ENCODE measurements at places on chromosomes 2 and 18.

DNA sequence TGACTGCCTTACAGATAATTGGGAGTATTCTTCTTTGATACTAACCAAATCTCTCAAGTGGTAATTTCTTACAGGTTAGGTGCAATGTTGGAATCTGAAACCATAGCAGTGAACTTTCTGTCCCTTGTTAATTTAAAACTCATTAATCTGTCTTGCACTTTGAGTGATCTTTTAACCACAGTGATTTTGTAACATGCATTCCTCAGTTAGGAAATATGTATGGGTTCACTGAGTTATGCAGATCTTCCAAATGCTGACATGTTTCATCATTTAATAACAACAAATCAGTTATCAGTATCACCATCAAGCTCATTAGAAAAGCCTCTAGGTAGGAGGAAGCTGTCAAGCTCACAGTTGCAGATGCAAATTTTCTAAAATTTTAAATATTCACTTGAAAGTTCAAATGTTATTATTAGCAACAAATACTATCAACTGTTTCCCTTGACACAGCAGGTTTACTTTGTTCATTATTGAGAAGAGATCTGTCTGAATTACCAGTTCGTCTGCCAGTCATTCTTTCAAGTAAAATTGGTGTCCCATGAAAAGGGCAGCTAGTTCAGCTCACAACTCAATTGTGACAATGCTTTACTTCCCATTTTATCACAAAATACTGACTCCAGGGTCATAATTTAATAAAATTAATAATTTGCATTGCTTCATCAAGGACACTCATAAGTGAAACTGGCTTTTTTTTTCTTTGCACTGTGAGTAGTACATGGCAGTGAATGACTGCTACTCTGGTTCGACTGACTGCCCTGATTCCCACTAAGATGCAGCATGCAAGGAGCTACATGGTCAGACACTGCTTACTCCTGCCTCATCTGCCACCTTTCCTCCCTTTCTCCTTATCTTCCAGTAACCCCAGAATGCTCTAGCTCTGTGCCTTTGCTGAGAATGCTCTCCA lies 31.6 kb downstream of the SUCLG1 start:
- peak; percentile 20 for DNase-seq

GRCh38 chr18:11366410-11366809 lies 217.0 kb upstream of the PIEZO2 start:
- DNase-seq, result no peak

DNA sequence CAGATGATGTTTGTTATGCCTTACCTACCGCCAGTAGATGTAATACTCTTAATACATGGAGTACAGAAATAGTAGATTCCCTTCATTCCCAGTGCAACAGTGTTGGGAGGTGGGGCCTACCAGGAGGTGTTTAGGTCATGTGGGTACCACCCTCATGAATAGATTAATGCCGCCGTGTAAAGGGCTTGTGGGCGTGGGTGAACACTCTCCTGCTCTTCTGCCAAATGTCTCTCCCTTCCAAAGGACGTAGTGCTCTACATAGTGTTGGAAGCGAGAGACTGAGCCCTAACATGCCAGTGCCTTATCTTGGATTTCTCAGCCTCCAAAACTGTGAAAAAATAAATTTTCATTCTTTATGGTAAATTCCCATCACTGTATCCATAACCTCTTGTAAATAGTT lies 30.1 kb downstream of the PLEKHA3 start:
- DNase-seq, result no peak

- no peak for DNase-seq
These were observed 36.0 kb downstream of the KLHL29 start for GRCh38 chr2:23420840-23421476.

GRCh38 chr2:120516679-120517314 lies 170.9 kb downstream of the INHBB start:
- DNase-seq, result no peak

DNA sequence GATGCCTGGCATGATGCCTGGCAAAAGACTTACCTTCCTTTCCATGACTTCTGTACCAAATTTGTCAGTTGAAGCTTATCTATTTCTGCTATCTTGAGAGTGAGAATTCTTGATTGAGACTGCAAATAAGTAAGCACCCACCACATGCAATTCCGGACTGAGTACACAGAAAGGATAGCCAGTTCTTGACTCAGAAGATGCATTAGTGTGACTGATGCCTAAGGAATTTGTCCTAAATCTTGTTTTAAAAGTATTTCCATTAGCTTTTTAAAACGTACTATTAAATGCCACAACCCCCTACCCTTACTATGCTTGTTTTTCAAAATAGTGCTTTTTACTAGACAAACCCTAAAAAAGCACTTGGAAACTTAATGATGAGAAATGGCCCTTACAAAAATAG lies 545 bp downstream of the MPP4 start:
- peak; percentile 28 for DNase-seq
